ENCODE measurements at places on chromosomes 1 and 21.
A peak's percentile ranks its signal among the peaks of the same experiment; 100 is the strongest.

GRCh38 chr1:19639999-19640362 lies 4.1 kb upstream of the NBL1 start:
- no peak for DNase-seq

DNA sequence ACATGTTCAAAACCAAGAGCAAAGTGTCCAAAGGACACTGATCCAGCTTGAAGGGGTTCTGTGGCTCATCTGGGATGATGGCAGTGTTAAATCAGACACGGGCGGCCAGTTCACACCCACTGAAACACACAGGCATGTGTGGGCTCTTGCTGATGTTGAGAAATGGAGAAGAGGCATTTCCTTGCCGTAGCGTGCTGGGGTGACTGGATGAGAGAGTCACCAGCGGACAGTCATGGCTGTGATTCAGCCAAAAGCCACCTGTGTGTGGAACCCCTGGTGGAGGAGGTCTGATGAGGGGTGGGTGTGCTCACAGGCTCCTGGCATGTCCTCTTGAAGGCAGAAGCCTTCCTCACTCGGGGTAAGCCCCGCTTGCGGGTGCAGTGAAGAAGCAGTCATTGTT lies 7.2 kb downstream of the C1orf35 start:
- no peak for DNase-seq

GRCh38 chr1:71015745-71016144 lies 31.9 kb downstream of the PTGER3 start:
- no peak for DNase-seq

- DNase-seq, result no peak
These were observed 11.8 kb upstream of the ARHGEF2 start for GRCh38 chr1:155990005-155990739.

DNA sequence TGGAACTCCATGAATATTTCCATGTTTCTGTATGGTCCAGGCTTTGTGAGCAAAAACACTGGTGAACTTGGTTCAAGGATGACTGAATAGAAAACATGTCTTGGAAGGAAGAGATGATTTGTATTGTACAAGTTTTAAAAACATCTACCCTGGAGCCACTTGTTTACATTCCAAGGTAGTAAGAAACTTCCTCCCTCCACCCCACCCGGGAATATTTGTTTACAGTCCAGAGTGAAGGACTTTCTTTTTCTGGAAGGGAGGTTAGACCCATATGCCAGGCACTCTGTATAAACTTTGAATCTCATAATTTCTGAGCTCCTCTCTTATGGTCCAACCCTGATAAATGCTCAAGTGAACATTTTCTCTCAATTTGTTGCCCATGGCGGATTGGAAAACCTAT lies 323.3 kb upstream of the LYPLAL1 start:
- DNase-seq, result no peak

DNA sequence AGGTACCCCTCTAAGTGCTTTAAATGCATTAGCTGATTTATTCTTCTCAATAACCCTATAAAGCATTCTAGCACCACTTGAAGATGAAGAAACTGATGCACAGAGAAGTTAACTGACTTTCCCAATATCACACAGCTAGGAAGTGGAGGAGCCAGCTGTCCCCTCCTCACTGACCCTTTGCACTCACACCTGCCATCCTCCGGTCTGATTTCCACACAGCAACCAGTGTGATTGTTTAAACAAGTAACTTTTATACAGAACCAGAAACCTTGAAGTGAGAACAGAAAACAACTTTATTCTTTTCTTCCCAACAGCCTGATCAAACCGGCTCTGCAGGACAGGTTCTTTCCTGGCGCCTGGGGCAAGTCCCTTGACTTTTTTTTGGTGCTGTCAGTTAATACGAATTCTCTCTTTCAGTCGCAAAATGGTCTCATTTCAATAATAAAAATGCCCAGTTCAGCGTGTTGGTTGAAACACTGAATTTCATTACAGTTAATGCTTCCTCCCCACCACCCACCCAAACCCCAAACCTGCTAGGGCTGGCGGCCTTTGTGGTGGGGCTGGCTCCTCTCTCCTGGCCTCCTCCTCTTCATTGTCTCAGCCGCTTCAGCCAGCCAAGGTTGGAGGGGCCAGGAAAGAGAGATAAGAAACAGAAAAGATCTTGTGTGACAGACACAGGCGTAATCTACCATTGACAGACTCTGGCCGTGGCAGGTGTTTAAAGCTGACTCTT lies 26.4 kb upstream of the EEIG2 start:
- peak; percentile 42 for DNase-seq

- DNase-seq, result no peak
These were observed 26.9 kb upstream of the KCNE2 start for GRCh38 chr21:34336756-34337391.

DNA sequence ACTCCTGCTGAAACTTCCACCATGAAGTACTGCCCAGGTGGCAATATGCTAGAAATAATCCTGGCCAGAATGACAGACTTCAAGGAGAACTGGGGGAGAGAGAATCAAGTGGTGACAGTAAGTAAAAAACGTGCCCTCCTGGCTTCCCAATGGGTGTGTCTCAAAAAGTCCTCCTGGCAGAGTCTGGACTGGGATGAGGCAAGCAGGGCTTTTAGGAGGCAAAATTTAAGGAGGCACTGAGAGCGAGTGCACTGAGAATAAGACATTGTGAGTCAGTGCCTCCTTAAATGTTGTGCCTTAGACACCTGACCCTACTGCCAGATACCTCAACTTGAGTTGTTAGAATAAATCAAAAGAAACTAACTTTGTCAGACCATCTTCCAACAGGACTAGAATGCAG lies 2.2 kb downstream of the LRRC52 start:
- DNase-seq, result no peak

DNA sequence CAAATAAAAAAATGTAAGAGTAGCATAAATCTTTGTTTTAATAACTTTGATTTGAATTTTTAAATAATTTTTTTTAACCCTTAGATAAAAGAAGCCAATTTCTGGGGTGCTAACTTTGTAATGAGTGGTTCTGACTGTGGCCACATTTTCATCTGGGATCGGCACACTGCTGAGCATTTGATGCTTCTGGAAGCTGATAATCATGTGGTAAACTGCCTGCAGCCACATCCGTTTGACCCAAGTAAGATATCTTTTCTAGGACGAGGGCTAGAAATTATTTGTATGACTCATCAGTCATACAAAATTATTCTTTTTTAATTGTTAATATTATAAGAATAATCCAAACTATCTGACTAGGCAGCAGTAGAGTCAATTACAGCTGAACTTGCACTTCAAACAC lies 71.2 kb downstream of the GPR161 start:
- DNase-seq, result no peak

- DNase-seq, result no peak
These were observed 60.6 kb downstream of the RGS5 start for GRCh38 chr1:163142152-163142551.

GRCh38 chr1:115839679-115840237 lies 1.2 kb downstream of the NHLH2 start:
- no peak for DNase-seq

GRCh38 chr1:154726896-154727753 lies 119.1 kb upstream of the ADAR start:
- DNase-seq, result no peak

DNA sequence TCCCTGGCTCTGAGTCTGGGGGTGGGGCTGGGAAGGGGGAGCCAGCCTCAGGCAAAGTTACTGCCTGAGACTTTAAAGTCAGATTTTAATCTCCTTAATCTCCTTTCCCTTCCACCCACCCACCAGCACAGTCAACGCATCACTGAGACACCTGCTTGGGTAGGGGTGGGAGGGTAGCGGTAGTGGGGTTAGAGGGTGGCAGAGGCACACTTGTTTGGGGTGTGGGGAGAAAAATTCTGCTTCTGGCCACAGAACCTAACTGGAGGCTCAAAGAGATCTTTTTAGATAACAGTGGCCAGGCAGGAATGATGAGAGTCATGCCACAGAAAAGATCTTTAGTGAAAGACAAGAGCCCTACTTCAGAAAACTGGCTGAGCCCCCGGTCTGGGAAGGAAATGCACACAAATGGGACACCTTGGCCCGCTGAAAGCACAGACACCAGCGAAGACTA lies 44.1 kb downstream of the CD247 start:
- DNase-seq, result no peak

- DNase-seq, result peak; percentile 66
These were observed 7.8 kb downstream of the RASAL2 start for GRCh38 chr1:178101654-178102053.

DNA sequence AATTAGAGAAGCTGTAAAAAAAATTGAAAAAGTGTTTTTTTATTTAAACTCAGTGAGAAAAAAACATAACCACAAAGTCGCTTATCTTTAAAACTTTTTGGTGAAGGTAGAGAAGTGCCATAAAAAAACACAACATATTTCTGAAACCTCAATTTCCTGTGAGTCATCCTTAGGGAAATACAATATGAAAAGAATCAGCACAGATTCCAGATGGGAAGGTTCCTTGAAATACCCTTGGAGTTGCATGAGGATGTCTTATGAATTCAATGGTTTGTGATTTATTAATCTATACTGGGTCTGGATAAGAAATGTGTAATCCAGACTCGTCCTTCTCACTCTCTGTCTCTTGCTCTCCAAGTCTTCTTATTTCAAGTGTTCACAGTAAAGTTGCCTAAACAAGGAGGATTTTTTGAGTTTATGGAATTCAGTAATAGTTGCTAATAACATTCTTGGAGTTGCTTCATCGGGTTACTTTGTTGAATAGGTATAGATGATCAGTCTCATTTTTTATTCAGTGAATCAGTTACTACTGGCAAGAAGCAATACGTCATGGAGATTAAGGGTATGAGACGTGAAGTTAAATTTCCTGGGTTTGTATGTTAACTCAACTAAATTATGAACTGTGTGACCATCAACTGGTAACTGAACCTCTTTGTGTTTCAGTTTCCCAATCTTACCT lies 191.4 kb downstream of the KCNK2 start:
- no peak for DNase-seq

DNA sequence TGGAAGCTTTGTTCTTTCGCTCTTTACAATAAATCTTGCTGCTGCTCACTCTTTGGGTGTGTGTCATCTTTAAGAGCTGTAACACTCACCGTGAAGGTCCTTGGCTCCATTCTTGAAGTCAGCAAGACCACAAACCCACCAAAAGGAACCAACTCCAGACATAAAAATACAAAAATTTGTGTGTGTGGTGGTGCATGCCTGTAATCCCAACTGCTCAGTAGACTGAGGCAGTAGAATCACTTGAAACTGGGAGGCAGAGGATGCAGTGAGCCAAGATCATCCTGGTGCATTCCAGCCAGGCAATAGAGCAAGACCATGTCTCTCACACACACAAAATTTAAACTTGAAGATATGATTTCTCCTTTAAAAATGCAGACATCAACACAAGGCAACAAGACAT lies 1431.7 kb upstream of the B3GALT2 start:
- no peak for DNase-seq

GRCh38 chr1:218614031-218614430 lies 268.9 kb downstream of the TGFB2 start:
- no peak for DNase-seq

DNA sequence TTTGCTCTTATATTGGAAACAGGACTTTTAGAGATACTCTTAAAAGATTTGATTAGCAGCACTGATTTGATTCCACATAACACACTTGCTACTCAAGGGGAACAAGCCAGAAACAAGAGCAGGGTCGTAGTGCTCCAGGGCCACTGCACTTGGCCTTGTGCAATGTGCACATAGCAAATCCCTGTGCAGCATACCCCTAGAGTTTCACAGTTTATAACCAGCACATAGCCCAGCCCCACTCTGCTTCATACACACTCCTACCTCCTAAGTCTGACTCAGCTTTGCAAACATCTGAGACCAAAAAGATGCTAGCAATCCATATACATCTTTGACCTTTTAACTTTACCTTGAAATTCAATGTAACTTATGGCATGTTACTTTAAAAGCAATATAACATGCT lies 157.6 kb downstream of the VAV3 start:
- no peak for DNase-seq

GRCh38 chr1:160708801-160709200 lies 2.8 kb downstream of the CD48 start:
- DNase-seq, result no peak

DNA sequence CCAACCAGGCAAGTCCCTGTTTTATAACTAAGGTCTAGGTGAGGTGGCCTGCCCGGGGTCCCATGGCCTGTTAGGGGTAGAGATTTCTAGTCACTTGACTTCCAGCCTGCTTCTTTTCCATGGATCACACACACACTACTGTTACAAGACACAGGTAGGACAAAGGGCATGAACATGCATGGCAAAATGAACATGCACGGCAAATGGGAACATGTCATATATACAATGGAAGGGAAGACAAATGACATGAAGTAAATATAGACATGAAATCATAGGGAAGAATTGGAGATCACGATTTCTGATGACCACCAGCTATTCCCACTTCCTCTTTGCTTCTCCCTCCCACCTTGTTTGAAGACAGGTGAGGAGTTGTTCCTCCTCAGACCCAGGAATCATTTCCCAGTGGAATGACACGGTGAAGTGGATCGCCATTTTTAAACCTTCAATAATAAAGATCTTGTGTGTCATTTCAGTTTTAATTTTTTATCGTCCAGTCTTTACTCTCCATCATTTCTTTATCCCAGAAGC lies 47.6 kb upstream of the ATF3 start:
- DNase-seq, result no peak

DNA sequence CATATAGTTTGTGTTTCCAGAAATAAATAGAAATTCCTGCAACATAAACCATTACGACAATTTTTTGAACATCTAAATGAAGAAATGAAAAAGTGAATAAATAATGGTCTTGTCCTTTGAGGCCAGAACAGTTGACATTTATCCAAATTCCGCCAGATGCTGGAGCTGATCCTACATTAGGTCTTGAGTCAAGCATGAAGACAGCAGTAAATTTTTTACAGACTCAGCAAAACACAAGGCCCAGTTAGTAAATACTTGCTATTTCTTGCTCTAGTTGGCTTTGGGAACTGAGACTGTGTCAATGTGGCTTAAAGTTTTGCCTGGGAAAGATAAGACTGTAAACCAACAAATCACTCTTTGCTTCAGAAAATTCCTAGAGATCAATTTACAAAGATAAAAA lies 540.1 kb upstream of the RGS18 start:
- no peak for DNase-seq

- DNase-seq, result no peak
These were observed 24.4 kb downstream of the C4BPA start for GRCh38 chr1:207128336-207128921.

- peak; percentile 52 for DNase-seq
These were observed 1.1 kb downstream of the SPSB1 start for GRCh38 chr1:9293533-9294404.

DNA sequence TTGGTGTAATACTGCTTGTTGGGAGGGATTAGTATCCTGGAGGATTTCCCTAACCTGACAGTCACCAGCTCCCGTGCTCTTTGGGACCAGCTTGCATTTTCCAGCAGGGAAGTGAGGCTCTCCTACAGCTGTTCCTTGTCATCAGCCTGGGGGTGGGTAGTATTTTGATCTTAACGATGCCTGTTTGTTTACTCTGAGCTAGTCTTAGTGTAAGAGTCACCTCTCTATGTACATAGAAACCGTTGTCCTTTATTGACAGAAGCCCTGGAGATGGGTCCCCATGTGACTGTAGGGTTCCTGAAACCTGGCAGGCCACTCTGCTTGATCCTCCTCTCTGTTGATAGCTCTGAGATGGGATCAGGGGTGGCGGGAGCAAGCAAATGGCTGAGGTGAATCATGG lies 58.0 kb downstream of the ACP6 start:
- peak; percentile 19 for DNase-seq

GRCh38 chr1:167011560-167012191 lies 22.6 kb downstream of the MAEL start:
- DNase-seq, result no peak
